Fibroblast of skin of scalp (primary cell): ENCODE measurements at places on chromosomes 12 and 14.
A peak's percentile ranks its signal among the peaks of the same experiment; 100 is the strongest.

DNA sequence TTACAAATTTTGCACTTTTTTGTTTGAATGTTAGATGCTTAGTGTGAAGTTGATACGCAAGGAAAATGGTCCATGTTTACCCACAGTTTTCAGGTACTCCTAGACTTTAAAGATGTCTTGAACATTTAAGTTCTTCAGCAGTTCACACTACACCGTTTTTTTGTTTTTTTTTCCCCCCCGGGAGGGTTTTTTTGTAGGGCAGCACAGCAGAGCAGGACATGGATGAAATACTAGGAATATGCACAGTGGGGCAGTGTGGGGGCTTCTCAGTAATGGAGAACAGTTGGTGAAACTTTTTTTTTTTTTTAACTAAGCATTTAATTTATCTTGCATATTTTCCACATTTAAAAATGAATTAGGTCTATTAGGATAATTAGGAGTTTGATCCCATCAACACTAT, 4.9 kb downstream of the RAN start:
- DNase-seq: no peak

DNA sequence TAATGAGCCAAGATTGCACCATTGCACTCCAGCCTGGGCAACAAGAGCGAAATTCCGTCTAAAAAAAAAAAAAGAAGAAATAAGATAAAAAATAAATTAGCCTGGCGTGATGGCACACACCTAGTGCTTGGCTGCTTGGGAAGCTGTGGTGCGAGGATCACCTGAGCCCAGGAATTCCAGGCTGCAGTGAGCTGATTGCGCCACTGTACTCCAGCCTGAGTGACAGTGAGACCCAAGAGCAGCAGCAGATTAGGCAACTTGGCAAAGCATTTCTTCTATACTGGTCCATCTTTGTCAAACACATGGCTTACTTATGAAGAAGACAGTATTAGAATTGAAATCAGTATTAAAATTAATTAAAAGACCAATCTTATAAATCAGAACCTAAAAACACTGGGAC, 6.3 kb downstream of the GON7 start:
- no peak for DNase-seq

DNA sequence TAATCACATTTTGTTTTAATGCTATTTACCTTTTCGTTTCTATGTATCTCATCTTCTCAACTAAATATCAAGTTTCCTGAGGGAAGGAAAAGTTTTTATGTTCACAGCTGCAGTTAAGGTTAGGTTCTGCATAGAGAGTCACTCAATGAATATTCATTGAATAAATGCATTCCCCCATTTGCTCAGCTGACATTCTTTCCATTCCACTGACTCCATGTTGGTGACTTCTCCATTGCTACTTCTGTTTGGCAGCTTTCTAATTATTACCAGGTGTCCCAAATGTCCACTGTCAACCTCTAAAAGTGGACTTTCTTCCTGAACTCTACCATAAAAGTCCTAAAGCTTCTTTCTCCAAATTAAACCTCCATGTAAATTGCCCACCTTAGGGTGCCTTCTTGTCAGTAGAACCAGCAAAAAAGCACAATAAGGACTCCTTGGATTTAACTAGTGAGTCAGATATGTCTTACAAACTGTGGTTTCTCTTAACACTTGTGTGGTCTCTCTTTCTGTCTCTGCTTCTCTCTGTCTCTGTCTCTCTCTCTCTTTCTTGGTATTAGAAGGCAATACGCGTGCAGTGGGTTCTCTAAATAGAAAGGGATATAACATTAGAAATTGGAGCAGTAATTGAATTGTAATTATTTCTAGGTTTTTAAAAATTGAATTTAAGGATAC, 85.9 kb downstream of the TMEM117 start:
- DNase-seq: peak; percentile 71

- no peak for DNase-seq
Observed at GRCh38 chr12:48379794-48380193, 29.1 kb upstream of the ZNF641 start.

DNA sequence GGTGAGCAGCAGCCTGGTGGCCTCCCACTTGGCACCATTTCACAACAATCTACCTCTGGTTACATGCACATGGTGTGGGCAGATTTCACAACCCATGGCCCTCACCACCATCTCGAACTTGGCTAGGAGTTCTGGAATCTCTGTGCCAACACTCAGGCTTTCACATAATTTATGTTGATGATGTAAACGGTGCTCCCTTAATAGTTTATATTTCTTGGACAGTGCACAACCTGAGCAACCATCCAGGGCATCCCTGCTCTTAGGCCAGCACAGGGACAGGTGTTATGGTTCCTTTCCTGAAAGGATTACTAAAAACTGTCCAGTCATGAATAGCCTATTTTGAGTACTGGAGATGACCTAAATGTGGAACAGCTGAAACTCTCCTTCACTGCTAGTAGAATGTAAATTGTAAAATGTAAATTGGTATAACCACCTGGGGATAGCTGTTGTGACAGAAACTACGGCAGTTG, 28.6 kb downstream of the ABCB9 start:
- DNase-seq: no peak

- DNase-seq: peak; percentile 50
Observed at GRCh38 chr14:74491956-74492775, 939 bp downstream of the NPC2 start.

DNA sequence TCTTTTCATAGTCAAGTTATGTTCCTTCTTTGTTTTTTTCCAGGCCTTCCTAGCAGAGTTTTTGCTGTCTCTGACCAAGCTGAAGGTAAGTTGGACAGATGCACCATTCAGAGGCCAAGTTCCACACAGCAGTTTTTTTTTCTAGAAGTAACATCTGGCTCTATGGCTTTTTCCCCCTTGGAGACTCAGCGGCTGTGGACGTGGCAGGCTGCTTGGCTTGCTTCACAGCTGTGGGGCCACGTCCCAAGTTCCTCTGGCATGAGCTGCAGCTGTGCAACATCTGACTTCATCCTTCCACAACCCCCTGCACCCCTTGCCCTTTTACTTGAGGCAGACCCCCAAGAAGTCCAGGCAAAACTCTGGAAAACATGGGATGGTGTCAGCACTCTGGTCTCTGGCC, 24.2 kb upstream of the RHOJ start:
- DNase-seq: peak; percentile 29

DNA sequence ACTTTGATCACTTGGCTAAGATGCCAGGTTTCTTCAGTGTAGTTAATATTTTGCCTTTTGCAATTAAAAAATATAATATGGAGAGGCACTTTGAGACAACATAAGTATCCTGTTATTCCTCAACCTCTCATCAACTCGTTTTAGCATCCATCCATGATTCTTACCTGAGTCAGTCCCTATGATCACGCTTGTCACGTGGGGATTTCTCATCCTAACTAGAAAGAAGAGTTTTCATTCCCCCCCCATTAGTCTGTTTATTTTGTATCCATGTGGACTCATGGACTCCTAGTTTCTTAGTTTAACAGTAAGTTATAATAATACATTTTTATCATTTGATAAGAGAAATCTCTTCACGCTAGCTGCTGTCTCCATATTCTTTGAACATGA, 110.3 kb downstream of the SLC25A47 start:
- no peak for DNase-seq

DNA sequence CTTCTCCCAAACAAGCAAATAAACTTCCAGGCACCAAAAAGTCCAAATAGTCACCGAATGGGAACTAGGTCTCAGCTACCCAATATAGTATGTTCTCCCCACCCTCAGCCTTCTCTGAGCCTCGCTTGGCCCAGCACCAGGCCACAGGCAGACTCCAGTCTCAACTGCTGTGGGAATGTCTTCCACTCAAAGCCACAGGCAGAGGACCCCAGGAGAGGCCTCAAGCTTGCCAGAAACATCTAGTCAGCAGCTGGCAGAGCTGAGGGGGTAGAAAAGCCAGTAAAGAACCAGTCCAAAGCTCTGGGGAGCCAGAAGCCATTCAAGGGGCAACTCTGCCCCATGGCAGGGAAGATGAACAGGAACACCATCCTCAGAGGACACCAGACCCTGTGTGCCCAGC, 41.8 kb downstream of the FMNL3 start:
- DNase-seq: peak; percentile 76

GRCh38 chr12:68876461-68876860, 56.5 kb downstream of the CPM start:
- peak; percentile 5 for DNase-seq

GRCh38 chr14:104359969-104360442, 219.6 kb upstream of the C14orf180 start:
- DNase-seq: no peak

GRCh38 chr12:48194799-48195201, 8.3 kb downstream of the OR10AD1 start:
- DNase-seq: peak; percentile 56

- DNase-seq: no peak
Observed at GRCh38 chr12:19454837-19455236, 15.5 kb downstream of the AEBP2 start.

DNA sequence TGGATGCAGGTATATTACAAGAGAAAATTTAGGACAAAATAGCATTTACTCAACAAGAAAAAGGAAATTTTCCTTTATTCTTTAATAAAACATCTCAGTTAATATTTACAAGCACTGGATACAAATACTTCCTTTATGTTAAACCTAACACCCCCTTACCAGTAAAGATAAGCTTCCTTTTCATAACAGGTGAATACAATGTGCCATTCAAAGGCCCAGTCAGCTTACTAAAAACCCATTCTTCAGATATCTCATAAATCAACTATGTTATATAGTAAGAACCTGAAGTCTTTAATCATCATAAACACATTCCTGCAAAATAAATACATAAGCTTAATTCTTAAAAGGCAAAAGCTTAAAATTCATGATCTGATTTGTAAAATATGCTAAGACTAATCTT, 52.6 kb downstream of the LRP6 start:
- no peak for DNase-seq

- no peak for DNase-seq
Observed at GRCh38 chr12:121574025-121574424, 6.8 kb downstream of the KDM2B start.

GRCh38 chr12:78120306-78120705, 289.6 kb downstream of the NAV3 start:
- no peak for DNase-seq

DNA sequence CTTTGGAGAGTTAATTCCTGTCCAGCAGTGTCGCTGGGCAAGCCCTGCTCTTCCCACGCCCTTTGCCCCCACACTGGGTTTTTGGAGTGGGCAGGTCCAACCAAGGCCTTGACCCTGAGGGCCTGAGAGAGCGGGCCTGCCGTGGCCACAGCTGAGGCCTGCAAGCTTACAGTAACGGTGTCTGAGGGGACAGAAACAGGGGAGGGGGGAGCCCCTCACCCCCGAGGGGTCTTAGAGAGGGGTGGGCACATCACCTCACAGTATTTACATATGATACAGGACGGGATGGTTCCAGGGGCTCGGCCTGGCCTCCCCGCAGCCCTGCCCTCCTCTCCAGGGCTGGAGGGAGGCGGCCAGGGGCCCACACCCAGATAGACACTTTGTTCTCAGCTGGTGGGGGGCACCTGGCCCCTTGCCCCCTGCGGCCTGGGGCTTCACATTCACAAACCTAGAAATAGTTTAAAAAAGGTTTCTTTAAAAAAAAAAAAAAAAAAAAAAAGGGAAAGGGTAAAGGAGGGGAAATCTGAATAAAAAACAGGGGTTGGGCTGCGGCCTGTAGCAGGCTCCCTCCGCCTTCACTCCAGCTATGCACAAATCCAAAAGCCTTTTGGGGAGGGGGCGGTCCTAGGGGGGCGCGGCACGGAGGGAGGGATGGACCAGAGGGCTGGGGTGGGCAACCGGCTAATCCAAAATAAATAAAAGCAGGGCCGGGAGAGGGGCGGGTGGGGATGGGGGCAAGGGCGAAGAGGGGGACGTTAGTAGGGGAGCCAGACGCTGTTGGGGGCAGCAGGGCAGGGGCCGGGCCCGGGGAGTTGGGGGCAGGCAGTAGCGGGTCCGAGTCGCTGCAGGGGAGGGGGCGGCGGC, 14.8 kb upstream of the PLA2G1B start:
- DNase-seq: no peak

DNA sequence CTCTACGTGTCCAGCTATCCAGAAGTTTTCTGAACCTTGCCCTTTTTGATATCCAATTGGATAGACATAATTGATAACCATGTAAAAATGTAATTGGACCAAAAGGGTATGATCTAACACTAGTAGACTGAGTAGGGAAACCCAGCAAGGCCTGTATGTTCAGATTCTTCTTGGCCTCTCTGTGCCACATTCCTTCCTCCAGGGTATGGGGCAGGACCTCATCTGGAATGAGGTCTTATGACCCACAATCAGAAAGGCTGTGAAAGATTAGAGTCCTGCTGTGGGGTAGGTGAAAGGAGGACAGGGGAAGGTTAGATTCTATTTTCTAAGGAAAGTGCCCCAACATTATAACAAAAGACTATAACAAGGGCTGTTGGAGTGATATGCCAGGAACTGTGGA, 51.3 kb upstream of the A2ML1 start:
- no peak for DNase-seq

DNA sequence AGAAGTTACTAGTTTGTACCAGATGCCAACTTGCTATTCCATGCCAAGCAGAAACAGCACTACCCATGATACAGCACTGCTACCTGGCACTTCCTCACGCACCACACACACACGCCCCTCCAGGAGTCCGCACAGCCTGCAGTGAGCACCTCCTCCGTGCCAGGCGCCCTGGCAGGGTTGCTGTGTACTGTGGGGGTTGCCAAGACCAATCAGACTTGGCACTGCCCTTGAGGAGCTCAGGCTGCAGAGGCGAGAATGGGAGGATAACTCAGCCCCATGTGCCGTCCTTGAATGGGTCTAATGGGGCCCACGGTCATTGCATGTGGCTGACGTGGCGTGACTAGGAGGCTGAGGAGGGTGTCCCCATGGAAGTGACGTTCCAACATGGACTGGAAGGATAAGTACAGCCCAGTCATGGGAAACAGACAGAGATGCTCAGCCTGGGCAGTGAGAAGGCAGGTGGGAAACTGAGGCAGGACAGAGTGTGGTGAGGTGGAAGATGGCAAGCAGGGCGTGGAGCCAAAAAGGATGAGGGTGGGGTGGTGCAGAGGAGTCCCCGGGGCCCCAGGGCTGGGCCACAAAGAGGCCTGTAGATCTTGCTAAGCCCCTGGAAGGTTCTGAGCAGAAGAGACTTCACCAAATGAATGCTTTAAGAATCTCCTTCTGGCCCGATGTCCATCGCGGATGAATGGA, 65.3 kb upstream of the C14orf180 start:
- no peak for DNase-seq
